ENCODE measurements at places on chromosomes 3 and 15.

- DNase-seq, result no peak
These were observed 65.1 kb downstream of the MEGF11 start for GRCh38 chr15:66188464-66188863.

DNA sequence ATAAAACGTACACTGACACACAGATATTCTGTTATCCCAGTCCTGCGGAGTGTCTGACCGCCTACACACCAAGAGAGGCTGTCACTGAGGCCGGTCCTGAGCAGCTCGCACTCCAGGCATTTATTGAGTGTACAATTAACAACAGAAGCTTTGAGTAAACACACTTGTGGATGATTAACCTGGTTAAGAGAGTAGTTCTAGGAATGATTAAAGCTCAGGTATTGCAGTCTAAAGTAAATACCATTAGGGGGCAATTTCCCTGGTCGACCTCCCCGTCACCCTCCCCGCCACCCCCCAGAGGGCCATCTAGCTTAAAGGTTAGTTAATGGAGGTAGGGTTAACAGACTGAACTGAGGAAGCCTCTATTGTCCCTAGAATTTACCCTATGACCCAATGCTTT lies 1278.5 kb downstream of the NSUN3 start:
- DNase-seq, result no peak

DNA sequence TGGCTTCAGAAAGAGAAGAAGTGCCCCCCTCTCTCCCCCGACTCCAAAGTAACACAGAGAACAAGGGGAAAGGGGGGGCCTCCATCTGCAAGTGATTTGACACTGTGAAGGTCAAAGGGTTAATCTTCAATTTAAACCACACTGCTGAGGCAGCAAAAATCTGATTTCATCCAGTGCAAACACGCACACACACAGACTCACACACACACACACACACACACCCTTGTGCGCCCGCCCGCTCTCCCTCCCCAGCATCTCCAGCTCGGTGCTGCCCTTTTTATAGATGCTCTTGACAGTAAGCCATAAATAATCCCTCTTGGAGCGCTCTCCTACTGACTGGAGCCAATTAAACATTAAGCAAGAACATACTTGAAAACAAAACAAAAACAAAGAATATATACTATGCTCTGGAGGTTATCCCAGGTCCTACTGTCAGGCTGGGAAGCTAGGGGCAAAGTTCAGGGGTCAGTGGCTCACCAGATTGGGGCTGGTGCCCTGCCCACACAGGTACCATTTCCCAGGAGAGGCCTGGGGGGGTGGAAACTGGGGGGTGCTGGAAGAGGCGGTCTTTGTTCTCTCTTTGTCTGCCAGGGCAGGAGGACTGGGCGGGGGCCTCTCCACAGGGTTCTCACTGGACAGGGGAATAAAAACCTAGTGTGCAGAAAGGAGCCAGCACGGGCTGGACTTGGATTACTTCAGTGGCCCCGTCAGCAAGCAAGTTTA lies 16.3 kb downstream of the BMF start:
- peak; percentile 92 for DNase-seq

DNA sequence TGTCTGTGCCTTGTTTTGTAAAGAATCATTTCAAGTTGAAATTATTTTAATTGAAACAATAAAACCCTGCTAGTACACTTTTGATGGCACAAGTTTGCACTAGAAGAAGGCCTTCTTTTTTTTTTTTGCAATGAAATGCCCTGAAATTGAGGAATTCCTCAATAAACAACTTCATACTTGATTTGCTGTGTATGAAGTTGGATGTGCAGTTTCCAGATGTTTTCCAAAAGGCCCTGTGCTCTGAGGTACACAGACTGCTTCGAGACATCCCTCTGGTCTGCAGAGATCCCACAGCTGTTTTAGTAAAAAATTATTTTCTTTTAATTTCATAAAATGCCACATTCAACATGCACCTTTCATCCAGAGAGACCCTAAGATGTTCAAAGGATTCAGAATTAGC lies 48.9 kb downstream of the HES1 start:
- DNase-seq, result no peak

- DNase-seq, result peak; percentile 55
These were observed 21.4 kb upstream of the PPARG start for GRCh38 chr3:12267376-12268030.
